ENCODE measurements at places on chromosomes 3 and 15.

- DNase-seq, result no peak
These were observed 77.6 kb upstream of the FRMD4B start for GRCh38 chr3:69463531-69463930.

DNA sequence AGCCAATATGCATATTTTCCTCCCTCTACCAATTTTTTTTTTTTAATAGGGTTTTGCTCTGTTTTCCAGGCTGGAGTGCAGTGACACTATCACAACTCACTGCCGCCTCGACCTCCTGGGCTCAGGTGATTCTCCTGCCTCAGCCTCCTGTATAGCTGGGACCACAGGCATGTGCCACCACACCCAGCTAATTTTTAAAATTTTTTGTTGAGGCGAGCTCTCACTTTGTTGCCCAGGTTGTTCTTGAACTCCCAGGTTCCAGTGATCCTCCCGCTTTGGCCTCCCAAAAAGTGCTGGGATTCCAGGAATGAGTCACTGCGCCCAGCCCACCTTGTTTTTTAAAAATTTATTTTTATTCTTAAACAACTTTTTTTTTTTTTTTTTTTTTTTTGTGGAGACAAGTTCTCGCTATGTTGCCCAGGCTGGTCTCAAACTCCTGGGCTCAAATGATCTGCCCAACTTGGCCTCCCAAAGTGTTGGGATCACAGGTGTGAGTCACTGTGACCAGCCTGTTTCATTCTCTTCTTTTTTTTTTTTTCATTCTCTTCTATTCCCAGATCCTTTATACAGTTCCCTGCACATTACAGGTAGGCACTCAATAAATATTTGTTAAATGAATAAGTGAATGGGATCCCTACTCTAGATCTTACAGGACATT, 40.5 kb upstream of the PIK3CB start:
- DNase-seq, result no peak

DNA sequence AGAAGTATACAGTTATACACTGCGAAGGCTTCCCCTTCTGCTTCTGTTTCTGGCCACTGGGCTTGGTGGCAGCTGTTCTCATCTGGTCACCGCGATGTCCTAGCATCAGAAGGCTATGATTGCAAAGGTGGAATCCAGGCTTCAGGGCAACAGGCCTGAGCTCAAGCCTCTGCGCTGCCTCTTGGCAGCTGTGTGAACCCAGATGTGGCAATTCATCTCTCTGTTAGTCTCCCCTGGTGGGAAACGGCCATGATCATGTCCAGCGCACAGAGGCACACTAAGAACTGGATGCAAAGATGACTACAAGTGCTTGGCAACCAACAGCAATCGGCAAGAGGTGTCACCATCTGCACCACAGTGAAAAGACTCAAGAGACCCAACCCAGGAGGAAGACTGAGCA, 78.9 kb downstream of the PCSK6 start:
- no peak for DNase-seq

GRCh38 chr3:112858410-112859069, 11.9 kb upstream of the CD200R1L start:
- no peak for DNase-seq

DNA sequence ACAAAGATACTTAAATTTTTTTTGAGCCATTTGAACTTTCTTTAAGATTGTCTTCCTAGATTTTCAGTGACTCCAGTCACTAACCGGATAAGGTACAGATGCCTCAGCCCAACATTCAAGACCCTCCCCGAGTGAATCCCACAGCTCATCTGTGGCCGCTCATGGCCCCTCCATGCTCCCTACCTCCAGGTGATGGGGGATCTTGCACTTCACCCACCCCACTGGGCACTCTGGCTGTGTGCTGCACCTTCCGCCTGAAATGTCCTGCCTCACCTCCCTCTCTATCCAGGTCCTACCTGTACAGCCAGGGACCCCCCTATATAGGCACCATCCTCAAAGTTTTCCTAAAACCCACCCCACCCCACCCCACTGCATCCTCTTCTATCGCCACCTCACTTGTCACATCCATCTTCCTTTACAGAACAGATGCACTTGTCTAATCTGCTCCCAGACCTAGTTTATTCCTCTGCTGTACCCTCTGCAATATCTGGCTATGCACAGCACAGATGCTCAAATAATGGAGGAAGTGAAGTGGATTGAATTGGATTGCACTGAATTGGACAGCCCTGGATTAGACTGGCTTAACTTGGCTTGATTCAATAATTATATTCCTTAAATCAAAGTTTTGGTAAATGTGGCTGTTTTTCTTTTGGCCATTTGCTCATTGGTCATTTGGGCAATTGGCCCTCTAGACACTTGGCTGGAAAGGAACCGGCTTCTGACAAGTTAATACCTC, 24.5 kb downstream of the NTRK3 start:
- DNase-seq, result no peak

GRCh38 chr3:100127792-100128191, 13.5 kb upstream of the FILIP1L start:
- no peak for DNase-seq

DNA sequence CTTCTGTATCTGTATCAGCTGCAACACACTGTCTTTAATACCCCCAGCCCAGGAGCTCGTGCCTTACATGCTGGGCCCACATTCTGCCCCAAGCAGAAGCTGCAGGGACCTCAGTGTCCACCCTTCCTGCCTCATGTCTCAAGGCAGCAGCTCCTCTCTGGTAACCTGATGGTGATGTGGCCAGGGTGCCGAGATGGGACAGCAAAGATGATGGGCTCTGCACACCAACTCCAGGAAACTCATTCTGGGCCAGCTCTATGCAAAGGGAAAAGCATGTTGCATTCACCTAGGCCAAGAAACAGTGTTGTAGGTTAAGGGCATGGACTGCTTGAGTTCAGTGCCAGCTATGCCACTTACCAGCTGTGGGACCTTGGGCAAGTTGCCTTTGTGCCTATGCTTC, 79.5 kb upstream of the PRR23C start:
- no peak for DNase-seq

- DNase-seq, result no peak
These were observed 5.2 kb downstream of the SIAH2 start for GRCh38 chr3:150757768-150758167.

- no peak for DNase-seq
These were observed 259.9 kb upstream of the TMC3 start for GRCh38 chr15:81633889-81634288.

GRCh38 chr3:141112686-141113297, 61.6 kb downstream of the SPSB4 start:
- no peak for DNase-seq

GRCh38 chr15:59543721-59544547, 67.6 kb upstream of the GCNT3 start:
- no peak for DNase-seq

- no peak for DNase-seq
These were observed 7.2 kb upstream of the IVD start for GRCh38 chr15:40398413-40398873.

GRCh38 chr3:120497818-120498217, 47.0 kb upstream of the FSTL1 start:
- no peak for DNase-seq

DNA sequence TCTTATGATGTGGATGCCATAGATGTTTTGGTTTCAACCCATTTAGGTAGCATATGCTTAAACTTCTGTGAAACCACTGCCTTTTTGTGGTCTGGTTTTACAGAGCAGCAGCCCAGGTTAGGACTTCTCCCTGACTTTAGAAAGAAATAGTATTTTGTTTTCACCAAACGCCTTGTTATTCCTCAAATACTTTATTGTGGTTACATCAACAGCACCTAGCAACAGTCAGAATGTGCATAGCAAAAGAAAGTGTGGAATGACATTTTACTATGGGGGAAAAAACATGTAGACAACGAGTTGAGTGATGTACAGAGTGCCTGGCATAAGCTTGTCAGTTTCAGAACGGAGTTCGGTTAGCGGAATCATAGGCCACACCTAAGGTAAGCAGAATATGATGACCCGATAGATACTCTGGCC, 159.2 kb downstream of the TPRG1 start:
- no peak for DNase-seq

GRCh38 chr3:138640537-138640936, 32.0 kb downstream of the FAIM start:
- no peak for DNase-seq

DNA sequence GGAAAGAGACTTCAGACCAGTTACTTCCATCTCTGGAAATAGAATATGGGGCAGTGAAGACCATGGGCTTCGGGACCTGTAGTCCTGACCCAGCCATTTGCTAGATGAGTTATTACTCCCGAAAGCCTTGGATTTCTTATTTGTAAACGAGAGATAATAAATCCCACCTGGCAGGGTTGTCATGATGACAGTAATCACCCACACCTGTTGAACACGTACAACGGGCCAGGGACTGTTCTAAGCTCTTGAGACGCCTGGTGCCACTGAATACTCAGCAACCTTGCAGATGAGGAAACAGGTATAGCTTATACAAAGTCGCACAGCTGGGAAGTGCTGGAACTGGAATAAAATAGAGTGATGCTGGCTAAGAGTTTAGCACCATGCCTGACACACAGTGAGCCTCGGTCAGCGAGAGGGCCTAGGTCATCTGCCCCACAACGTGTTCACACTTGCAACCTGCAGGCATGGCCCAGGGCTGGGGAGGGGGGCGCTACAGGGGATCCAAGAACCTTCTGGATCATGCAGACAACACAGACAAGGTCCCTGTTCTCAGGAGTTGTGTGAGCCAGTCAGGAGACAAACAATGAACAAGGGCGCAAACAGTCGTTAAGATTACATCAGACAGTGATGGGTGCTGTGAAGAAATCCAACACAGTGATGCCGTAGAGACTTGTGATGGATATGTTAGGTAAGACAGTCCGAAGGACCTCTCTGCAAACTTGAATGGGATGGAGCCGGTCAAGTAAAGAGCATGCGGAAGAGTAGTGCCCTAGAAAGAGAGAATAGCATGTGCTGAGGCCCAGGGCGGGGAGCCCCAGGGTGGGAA, 89.2 kb downstream of the CORO2B start:
- DNase-seq, result no peak

DNA sequence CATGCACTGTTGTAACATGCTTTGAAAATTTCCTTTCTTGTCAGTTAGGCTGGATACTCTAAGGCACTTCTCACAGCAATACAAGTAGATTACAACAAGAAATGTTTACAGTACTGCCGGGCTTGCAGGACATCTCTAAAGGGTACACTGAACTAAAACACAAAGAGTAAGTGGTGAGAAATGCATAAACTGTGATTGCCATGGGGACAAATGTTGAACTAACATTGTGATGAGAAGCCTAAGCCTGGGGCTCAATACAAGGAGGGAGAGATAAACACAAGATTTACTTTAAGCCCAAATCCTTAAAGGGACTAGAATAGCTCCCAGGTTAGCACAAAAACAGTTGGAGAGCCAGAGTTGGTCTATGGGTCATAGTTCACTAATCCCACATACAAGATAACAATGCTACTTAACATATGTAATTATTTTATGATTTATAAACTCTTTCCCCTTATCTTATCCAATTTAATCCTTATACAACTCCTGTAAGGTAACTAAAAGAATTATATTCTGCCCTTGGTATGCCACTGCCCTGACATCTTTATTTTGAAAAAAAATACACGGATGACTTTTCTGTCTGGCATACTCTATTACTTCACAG, 126.9 kb downstream of the THRB start:
- DNase-seq, result no peak

DNA sequence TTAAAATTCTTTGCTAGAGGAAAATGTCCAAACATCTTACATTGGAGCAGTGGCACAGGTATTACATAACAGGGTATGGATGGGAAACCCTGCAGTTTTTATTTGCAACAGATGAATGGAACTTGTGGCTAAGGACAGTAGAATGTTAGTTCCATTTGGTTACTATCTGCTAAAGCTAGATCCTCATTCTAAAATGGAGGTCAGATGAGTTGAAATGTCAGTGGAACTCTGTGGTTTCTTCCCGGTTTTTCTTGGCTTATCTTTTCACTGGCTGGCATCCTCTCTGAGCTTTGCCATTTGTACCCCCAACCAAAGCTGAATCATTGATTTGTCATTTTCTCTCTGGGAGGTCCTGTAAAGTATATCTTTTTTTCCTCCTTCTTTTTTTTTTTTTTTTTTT, 68.9 kb downstream of the ARMC8 start:
- no peak for DNase-seq

Measured in CD4-positive, alpha-beta T cell (primary cell).